T-helper 9 cell (primary cell): ENCODE measurements at places on chromosomes 4 and X.

- no peak for DNase-seq
Observed at GRCh38 chrX:149073479-149073878, 431.6 kb downstream of the IDS start.

- no peak for DNase-seq
Observed at GRCh38 chr4:25209702-25210101, 24.1 kb upstream of the PI4K2B start.

DNA sequence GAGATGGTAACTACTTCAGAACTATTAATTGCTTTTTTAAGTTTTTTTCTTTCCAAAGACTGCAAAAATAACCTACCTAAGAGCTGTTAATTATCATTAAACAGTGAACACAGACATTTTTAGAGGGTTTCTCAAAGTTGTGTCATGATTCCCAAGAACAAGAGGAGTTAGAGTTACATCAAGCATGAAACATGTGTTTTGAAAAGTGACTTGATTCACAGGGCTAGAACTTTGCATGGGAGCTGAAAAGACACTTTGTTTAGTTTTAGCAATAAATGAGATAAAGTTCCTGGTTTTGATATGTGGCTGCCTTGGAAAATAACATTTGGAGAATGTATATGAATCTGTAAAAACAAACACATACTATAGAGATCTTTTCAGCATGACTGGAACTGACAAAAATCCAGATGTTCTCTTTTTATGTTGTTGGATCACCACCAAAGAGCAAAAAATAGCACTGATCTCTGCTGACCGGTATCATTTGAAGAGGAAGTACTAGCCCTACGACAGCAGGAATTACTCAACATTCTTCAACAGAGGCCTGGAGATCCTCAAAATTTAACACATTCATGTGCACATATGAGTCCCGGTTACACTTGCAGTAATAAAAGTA is 173.0 kb upstream of the PCDH18 start:
- DNase-seq, result no peak

DNA sequence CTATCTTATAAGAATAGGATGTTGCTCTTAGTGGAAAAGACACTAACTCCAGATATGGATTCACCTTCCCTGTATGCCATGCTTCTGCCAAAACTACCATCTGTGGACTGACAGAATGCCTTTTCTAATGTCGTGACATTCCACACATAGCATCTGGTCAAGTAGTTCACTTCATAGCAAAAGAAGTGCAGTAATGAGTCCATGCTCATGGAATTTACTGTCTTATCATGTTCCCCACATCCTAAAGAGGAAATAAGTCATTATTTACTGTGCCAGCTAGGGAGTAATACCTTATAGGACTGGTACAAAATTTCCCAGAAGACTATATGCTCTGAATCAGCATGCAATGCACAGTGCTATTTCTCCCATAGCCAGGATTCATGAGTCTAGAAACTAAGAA is 562.4 kb downstream of the TLL1 start:
- no peak for DNase-seq

GRCh38 chrX:7515681-7516413 is 327.1 kb upstream of the VCX start:
- no peak for DNase-seq

GRCh38 chr4:139167774-139168444 is 9.1 kb downstream of the ELF2 start:
- no peak for DNase-seq

GRCh38 chr4:55321707-55322264 is 24.3 kb upstream of the SRD5A3 start:
- DNase-seq, result peak; percentile 34

DNA sequence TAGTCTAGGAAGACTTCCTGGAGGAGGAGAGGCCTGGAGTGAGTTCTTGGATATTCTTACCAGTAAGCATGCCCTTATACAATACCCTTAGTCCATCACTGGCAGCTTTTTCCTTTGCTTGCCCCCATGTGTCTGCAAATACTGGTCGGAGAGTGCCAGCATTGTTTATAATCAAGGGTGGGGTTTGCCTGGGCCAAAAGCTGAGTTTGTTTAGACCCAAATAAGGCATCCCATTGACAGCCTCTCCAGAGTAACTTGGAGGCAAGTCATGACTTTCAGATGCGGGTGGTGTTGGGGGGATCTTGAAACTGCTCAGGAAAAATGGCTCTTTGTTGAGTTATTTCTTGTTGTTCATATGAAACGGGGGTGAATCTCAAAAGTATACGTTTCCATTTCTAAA is 258.4 kb upstream of the TAPT1 start:
- no peak for DNase-seq

DNA sequence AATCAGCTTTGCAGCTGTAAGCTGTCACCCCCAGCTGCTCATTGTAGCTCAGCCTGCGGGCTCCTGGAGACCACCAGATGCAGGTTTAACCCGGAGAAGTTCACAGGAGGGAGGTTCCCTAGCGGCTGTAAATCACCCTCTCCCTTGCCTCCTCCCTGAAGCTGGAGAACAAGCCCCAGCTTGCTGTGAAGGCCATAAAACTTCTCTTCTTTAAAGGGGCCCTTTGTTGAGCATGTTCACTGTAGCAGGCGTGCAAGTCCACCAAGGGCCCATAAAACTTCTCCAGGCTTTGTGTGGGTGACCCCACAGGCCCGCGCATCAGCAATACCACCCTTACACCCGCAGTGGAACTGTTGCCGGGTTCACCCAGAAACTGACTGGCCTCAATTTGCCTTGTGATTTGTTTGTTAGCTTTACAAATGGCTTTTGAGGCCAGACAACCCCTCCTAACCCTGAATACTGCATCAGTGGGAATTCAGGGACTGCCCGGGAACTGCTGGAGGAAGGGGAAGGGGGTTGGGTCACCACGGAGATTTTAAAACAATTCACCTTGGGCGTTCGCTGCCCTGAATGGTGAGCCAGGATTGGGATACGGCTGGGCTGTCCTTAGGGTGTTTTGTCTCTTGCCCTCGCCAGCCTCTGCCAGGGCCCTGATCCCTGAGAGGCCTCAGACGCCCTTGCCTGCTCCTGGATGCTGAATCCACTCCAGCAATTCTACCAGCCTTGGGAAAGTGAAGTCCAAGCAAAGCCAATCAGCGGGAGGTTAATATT is 49.5 kb upstream of the ATP6AP2 start:
- no peak for DNase-seq

GRCh38 chrX:24396236-24396930 is 35.9 kb downstream of the SUPT20HL1 start:
- DNase-seq, result no peak

- no peak for DNase-seq
Observed at GRCh38 chrX:112641449-112641848, 38.3 kb downstream of the LHFPL1 start.

DNA sequence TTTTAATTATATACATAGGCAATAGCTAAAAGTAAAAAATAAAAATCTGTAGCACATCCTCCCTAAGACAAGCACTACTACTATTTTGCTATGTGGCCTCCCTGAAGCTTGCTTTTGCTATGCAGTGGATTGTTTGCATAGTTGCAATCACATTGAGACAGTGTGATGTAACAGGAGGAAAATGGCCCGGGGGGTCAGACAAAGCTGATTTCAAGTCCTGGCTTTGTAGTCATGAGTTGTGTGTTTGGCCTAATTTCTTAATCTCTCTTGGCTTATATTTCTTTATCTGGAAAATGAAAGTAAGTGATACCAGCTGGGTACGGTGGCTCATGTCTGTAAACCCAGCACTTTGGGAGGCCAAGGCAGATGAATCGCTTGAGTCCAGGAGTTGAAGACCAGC is 166.6 kb downstream of the LHFPL1 start:
- DNase-seq, result no peak

DNA sequence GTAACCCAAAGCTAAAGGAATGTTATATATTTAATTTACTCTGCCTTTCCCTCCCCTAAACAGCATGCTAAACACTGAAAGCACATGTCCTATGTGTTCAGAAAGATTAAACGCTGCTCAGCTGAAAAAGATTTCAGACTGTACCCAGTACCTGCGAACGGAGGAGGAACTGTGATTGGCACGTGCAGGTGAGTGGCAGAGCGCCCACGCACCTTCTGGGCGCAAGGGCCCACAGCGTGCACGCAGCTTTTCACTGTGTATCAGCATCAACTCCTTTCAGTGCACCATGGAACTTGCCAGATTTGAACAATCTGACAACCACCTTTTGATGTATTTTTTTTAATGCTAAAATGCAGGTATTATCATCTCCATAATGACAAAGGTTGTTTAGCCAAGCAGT is 87.7 kb downstream of the RFC1 start:
- no peak for DNase-seq

GRCh38 chr4:96471956-96472867 is 632.3 kb downstream of the PDHA2 start:
- DNase-seq, result no peak

GRCh38 chr4:164876700-164877324 is at the start of gene APELA:
TSS of gene APELA (plus strand) at chr4:164877178. CDS start at chr4:164877332, 154 bp downstream.
- no peak for DNase-seq

- DNase-seq, result no peak
Observed at GRCh38 chrX:31036895-31037294, 34.9 kb downstream of the FTHL17 start.

DNA sequence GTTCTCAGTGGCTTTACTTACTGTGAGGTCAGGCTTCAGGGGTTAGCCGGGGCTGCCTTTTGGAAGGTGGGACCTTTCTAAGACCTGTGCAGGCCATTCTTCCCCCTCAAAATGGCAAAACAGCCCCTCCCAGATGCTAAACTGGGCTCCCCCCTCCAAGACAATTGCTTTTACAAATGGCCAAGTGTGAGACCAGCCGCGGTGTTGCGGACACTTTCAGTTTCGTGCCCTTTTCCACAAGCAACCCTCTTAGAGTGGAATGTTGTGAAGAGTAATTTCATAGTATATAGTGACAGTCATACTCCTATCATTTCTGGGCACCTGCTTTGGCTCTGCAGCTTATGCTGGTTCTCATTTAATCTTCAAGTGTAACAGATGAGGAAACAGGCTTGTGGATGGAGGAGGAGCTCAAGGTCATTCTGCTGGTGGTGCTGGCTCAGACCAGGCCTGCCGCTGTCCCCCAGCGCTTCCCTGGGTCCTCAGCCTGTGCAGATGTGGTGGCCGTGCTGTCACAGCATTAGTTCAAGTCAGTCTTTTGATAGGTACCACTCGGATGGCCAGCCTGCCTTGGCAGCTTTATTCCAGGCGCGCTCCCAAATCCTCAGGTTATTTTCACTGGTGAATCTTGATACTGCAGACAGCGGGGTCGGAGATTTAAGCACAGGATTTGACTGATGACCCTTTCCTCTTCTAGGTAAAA is 55.0 kb upstream of the TADA2B start:
- DNase-seq, result no peak

DNA sequence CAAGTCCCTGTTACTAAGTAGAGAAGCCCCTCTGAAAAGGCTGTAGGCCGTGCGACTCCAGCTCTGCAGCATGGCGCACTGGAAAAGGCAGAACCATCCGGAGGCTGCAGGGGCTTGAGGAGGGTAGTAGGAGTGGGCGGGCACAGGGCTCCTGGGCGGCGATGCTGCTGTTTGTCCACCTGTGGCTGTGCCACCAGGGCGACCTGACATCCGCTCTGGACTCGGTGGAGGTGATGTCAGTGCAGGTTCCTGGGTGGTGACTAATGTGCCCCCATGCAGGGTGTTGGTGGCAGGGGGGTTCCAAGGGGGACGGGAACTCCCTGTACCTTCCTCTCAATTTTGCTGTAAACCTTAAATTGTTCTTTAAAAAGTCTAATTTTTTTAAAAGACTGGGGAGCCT is 58.3 kb downstream of the PCGF3 start:
- DNase-seq, result no peak

DNA sequence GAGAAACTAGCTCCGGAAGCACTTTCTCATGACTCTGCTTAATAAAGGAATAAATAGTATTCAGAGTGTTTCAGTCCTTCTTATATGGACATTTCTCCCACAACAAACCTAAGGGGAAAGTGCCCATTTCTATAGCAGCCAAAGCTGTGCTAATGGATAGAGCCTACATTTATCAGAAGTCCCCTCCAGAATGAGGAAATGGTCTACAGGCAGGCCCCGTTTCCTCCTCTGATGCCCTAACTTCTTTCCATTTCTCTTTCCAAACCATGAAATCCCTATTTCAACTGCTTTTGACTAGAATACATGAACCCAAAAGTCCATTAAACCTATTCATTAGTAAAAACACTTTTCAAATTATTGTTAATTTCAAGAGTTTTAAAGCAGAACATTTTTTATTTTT is 4.5 kb downstream of the ACSL1 start:
- DNase-seq, result no peak

GRCh38 chr4:79247695-79248394 is 78.0 kb downstream of the NAA11 start:
- no peak for DNase-seq

DNA sequence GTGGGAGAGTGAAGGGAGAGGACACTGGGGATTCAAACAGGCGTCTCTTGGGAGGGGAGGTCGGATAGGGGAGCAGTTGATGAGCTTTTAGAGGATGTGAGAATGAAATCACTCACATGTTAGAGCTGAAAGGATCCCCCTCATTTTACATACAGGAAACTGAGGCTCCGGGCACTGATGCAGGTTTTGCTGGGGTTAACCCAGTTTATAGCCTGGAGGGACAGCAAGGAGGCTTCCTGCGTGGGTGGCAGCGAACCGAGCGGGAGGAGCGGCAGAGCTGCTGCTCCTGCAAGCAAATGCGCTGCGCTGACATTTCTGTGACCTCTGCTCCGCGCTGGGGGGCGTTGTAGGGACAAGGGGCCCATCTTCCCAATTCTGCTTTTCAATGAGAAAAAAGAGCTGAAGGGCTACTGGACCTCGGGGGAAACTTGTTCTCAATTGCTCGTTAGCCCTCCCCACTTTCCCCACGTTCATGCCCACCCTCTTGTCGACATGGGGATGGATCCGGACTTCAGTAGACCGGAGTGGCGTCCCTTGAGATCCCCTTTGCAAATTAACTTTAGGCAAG is 1.2 kb upstream of the NEUROG2 start:
- DNase-seq, result no peak

- no peak for DNase-seq
Observed at GRCh38 chr4:20612313-20612712, 87.9 kb upstream of the PACRGL start.

- no peak for DNase-seq
Observed at GRCh38 chr4:113006632-113007031, 42.8 kb upstream of the ANK2 start.

- DNase-seq, result no peak
Observed at GRCh38 chrX:13005661-13006473, 31.0 kb downstream of the TMSB4X start.

- DNase-seq, result no peak
Observed at GRCh38 chr4:184978211-184978610, 40.1 kb upstream of the HELT start.

DNA sequence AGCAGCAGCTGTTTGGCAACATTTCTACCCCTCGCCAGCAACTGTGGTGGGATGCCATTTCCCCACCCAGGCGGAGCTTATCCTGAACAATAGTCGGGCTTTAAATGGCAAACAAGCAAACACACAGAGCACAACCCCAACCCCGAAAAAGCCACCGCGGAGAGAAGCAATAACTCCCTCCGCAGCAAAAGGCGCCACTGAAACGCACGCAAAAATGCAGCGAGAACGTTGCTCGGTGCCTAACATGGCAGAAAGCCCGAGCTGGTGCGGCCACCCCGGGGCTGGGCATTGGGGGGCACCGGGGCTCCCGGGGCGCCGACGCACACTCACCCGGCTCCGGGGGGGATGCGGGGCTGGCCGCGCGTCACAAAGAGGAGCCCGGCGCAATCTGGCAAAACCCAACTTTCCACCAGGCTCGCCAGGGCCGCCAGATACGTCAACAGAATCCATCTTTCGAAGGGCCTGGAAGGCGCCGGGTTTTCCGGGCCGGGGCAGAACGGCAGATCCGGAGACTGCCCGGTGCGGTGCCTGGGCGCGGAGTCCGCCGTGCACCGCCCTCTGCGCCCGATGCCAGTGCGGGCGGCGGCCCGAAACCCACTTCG is 818 bp downstream of the RAI2 start:
- DNase-seq, result no peak

- DNase-seq, result no peak
Observed at GRCh38 chr4:144213371-144213770, 72.9 kb upstream of the GYPA start.

- no peak for DNase-seq
Observed at GRCh38 chr4:169207436-169208089, 63.2 kb downstream of the SH3RF1 start.
